ENCODE measurements at places on chromosomes 4 and X.

DNA sequence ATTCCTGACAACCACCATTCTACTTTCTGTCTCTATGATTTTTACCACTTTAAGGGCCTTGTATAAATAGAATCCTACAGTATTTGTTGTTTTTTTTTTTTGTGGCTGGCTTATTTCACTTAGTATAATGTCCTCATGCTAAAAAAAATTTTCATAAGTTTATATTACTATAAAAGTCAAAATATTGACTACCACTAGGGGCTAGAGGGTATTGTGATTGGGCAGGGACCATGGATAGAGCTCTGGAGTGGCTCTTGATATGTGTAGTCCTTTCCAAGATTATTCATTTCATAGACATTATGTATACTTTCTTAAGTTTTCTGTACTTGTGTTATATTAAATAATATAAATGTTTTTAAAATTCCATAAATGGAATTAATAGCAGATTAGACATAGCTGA is 34.6 kb downstream of the MYOZ2 start:
- no peak for DNase-seq

DNA sequence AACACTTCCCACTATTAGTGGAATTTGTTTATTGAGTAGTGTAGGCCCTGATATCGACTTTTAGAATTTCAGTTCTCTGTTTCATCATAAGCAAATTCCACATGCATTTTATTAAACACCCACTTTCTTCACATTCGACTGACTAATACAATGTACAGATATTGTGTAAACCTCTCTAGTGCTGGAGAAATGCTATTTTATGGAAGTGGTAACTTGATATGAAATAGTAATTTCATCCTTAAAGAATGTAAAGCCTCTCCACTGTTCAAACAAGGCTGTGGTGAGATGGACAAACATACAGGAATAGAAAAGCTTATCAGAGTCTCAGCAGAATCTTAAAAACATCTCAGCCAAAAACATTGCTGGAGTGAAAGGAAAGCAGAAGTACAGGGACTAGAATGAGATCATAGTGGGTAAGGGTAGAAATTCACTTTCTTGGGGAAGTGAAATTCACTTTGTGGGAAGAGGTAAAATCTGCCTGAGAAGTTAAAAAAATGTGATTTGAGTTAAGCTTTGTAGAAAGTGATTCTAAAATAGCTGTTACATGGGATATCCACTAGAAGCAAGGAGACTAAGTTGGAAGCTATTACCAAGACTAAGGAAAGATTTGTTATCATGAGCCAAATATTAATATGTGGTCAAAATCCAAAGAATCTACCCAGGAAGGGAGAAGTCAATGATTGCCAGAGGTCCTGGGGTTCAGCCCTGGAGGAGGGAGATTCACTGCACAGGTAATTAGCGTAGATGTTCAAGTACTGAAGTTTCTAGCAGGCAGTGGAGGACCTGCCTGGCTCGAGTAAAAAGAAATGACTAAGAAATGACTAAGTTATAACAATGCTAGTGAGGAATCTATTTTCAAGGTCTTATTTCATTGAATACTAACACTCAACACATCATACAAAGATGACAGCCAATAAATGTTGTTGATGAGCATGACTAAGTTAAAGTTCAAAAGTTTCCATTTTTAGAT is 398.3 kb upstream of the FAM47C start:
- peak; percentile 47 for DNase-seq

DNA sequence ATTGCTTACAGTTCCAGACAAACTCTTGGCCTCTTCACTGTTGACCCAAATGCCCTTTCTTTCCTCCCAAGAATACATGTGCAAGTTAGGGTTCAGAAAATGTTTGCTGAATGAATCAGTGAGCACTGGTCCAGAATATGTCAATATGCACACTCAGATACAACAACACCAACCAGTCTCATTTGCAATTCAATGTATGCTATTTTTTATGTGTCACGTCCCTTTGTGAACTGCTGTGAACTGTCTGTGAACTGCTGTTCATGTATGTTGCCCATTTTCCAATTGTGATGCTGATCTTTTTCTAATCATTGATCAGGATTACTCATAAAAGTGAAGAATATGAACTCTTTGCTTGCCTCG is 17.8 kb downstream of the GAB3 start:
- no peak for DNase-seq

DNA sequence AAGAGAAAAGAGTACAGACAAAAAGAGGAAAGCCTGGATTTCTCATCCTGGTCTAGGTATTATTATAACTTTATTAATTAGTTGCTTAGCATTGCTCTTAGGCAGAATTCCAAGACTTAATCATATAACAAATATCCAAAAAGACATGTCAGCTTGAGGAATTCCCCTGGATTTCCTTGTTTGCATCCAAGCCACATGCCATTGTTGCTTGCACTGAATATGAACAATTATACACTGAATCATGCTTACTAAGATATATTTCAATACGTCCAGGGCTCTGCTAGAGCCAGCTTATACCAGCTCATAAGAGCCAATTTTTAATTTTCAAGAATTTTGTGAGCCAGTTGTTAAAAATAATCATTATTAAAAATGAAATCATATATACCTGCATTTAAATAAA is 5.5 kb upstream of the TLR10 start:
- DNase-seq: no peak

GRCh38 chrX:26925088-26925487 is 538.1 kb downstream of the PPP4R3C start:
- no peak for DNase-seq

DNA sequence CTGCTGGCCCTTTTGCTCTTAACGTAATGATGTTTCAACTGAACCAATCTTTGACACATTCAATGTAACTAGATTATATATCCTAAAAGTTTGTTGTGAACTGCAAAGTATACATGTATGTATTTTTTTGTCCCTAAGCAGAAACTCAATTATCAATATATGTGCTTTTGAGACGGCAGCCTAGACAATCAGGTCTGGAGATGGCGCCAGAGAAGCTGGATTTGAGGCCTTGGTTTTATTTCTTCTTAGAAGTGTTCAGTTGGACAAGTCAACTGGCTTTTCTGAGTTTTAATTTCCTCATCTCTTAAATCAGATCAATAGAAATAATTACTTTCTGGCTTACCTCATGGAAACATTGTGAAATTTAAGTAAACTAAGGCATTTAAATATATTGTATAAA is 62.5 kb downstream of the DCAF8L1 start:
- DNase-seq: peak; percentile 50

DNA sequence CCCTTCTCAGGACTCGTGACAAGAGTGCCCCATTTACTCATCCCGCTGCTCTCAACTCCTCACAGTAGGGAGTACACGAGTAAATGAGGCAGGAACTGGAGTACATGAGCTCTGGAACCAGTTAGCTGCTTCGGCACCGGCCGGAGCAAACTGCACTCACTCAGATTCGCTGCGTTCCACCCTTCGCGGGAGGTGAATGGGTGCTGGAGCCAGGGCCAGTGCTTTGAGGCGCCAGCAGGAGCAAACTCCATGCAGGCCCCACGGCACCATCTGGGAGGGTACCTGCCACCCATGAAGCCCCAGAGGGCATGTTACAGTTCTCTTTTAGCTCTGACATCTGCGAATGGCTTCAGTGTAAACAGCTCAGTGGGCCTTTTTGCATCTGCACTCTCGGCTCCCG is 315.5 kb upstream of the GK2 start:
- no peak for DNase-seq
